ENCODE measurements at places on chromosomes 16 and 17. TPM values are rescaled to one million over a fixed set of nuclear protein-coding genes. Genes with fewer than 3 reads are reported as not detected.

GRCh38 chr17:53012364-53012763 lies 810.4 kb upstream of the KIF2B start:
- DNase-seq: no peak

DNA sequence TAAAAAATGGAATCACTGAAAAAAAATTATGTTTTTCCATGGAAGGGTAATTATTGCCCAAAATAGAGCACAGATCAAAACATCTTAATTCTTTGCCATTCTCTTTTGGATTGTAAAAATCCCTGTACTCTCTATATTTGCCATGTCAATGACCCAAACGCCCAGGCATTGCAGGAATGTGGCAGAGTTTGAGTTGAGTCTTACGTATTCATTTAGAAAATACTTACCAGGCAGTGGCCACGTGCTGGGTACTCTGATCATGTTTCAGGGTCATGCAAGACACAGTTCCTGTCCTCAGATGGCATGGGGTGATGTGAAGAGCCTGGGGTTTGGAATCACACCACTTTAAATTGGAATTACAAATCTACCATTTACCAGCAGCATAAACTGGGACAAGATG lies 267.7 kb downstream of the ABCC12 start:
- DNase-seq: no peak

GRCh38 chr16:16075488-16076422 lies 126.3 kb downstream of the ABCC1 start:
- no peak for DNase-seq

DNA sequence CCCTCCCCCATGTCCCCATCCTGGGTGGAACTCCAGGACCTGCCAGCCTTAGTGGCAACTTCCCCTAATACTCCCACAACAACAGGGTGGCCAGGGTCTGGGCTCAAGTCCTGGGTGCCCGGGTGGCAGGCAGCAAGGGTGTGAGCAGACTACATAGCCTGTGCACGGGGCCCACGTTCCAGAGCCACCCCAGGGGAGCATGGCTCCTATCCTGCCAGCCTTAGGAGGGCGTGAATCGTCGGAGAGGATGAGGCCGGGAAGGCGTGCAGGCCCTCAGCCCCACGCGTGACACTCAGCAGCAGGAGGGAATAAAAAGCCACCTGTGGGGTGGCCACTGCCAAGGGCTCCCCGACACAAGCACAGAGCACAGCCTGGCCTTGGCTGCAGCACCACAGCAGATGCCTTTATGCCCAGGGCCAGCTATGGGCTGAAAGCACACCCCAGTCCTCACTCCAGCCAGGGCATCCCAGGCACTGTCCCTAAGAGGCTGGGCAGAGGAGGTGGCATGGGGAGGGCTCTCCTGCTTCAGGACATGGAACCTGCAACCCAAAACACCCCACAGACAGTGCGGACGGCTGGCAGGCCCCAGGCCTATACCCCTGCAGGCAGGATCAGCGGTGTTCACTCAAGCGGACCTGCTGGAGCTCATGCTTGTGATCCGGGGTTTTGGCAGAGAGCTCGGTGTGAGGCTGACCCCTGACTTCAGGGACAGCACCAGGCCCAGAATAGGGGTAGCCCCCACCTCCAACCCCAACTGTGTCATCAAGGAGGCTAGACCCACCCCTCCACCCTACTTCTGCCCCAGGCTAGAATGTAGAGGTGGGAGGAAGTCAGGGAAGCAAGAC lies 2.7 kb downstream of the BCAR1 start:
- no peak for DNase-seq

- DNase-seq: no peak
Observed at GRCh38 chr17:9028202-9028987, 7.1 kb downstream of the NTN1 start.

GRCh38 chr16:57345021-57345420 lies 13.6 kb upstream of the CCL22 start:
- no peak for DNase-seq

GRCh38 chr16:68332411-68333121 lies 21.7 kb downstream of the PRMT7 start:
- no peak for DNase-seq

- DNase-seq: no peak
Observed at GRCh38 chr16:4316108-4316863, 419 bp downstream of the GLIS2 start.

- no peak for DNase-seq
Observed at GRCh38 chr16:21268236-21268635, 9.9 kb downstream of the CRYM start.

GRCh38 chr16:17224879-17225281 lies 245.9 kb downstream of the XYLT1 start:
- DNase-seq: peak; percentile 89

- no peak for DNase-seq
Observed at GRCh38 chr16:15835136-15835878, 21.5 kb downstream of the MYH11 start.

DNA sequence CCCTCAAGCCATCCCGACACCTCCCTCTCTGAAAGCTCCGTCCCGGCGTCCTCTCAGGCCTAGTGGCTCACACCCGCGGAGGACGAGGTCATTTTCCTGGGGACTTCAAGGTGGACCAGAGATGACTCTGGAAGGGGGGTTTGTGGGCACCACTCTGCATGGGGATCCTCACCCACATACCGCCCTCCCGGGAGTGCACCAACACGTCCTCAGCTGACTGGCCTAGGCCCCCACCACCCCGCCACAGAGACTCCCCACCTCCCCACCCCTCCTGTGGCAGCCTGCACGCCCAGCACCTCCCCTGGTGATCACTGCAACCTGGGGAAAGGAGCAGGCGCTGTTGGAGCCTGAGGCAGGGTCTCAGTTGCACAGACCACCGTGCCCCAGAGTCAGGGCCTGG lies 2.4 kb upstream of the SOX8 start:
- DNase-seq: no peak

DNA sequence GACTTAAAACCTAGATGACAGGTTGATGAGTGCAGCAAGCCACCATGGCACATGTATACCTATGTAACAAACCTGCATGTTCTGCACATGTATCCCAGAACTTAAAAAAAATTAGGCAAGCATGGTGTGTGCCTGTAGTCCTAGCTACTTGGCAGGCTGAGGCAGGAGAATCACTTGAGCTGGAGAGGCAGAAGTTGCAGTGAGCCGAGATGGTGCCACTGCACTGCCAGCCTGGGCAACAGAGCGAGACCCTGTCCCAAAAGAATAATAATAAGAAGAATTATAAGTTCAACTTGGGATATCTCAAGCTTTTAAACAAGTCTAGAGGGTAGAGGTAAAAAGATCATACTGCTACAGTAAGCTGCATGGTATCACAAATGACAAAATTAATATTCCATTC lies 9.8 kb downstream of the CDC6 start:
- DNase-seq: no peak

- no peak for DNase-seq
Observed at GRCh38 chr17:15180121-15180561, 85.0 kb downstream of the PMP22 start.

GRCh38 chr16:22323173-22323958 lies 26.2 kb downstream of the POLR3E start:
- DNase-seq: no peak

DNA sequence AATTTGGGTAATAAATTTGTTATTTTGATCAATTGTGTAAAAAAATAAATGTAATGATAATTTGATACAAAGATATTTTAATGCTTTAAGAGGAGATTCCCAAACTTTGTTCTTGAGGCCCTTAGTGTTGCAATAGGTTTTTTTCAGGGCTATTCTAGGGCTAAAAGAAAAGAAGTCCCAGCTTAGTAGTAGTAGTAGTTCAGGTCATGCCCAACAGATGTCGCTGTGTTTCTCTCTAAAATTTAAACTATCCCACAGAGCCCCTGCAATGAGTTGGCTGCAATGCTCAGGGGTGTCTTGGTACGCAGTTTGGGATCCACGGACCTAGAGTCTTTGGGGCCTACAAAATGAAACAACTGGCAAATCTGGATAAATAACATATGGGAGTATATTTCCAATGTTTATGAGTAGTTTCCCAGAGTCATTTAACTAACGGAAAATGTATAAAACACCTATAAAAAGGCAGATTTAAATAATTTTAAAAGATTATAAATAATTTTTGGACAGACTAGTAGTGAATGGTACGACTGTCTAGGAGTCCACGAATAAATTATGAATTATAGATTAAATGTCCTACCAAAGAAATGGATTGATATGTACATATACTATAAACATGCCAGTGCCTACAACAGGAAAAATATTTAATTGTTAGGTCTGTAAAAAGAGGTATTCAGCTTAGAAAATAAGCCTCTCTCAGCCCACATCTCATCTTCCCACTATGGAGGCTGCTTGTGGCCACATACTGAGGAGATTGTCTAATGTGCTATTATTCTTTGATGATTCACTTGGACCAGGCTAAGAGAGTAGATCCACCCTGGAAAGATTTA lies 228.5 kb upstream of the PMFBP1 start:
- DNase-seq: no peak

GRCh38 chr16:25575363-25575762 lies 116.4 kb upstream of the HS3ST4 start:
- no peak for DNase-seq

GRCh38 chr16:1371054-1371978 lies 19.6 kb downstream of the GNPTG start:
- no peak for DNase-seq

DNA sequence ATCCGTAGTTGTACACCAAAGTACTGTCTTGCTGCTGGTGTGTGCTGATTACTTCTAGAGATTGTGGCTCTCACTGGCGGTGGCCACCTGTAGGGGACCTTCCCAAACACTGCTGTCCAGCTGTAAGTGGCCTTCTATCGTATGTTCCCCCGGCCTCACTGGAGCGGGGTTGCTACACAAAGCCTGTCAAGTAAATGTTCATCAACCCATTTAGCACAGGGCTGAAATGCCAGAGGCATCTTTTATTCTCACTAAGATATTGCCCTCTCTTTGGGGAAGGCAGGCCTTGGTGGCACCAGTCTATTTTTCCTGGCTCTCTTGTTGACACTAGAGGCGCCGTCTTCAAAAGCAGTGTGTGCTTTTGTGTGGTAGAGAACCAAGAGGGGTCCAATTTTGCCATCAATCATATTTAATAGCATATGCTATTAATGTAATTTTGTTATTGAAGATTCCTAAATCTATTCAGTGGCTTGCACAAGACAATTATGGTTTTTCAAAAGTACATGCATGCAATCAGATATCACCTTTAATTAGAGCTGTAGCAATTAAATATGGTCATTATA lies 514.4 kb upstream of the SALL1 start:
- DNase-seq: no peak

DNA sequence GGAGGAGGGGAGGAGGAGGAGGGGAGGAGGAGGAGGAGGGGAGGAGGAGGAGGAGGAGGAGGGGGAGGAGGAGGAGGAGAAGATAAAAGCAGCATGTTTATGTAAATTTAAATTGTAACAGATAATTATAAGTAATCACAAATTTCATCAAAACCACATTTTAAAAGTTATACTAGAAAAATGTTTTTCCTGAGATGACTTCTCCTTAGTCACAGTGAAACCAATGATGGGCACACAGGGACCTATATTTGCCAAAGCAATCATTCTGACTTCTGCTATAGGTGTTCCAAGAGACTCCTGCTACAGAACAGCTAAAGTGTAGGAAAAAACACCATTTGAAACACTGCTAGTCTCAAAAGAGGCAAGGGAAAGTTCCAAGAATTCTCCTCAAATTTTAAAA lies 66.4 kb downstream of the CEP95 start:
- no peak for DNase-seq

DNA sequence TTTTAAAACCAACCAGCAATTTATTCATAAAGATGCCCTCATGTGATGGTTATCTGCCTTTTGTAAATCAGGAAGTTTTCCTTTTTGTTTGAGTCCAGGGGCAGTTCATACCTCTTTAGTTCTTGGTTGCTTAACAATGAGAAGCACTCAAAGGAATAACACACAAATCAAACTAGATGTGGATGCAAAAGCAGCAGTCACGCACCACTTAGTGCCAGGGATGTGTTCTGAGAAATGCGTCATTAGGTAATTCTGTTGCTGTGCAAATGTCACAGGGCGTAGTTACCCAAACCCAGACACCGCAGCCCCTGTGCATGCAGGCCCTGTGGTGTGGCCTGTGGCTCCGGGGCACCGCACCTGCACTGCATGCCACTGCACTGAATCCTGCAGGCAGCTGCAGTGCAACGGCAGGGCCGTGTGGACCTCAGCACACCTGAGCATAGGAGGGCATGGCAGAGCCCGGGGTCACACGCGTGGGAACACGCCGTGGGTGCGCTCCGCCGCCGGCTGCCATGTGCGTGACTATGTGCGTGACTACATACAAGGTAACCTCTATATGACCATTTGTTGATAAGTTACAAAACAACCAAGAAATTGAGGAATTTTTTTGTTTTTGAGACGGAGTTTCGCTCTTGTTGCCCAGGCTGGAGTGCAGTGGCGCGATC lies 39.6 kb downstream of the PKD1 start:
- DNase-seq: no peak

- DNase-seq: no peak
Observed at GRCh38 chr17:51668155-51668962, 408.0 kb downstream of the UTP18 start.

DNA sequence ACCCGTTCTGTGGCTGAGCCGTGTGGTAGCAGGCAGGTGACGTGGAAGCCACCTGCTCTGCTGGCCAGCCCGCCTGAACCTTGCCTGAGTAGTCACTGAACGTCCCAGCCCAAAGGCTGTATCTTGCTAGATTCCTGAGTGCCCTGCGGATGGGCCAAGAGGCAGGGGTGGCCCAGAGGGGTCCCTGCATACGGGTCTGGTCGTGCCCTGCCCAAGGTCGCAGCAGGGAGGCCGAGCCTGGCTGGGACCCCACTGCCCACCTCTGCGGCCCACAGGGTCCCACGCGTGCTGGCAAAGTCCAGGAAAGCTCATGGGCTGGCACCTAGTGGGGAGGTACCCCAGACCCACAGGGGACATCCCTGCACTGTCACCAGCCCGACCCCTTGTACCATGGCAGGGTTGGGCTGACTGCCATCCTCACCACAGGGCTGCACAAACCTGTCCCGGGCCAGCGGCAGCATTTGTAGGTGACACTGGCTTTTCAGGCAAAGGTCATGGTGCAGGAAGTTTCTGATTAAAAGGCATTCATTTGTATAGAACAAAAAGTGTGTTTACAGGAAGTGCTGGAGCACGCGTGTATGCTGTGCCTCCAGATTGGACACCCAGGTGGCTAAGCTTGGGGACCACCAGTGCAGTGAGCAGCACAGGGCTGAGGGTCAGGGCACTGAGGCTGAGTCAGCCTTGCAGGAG lies 45.1 kb upstream of the ZC3H18 start:
- DNase-seq: no peak

DNA sequence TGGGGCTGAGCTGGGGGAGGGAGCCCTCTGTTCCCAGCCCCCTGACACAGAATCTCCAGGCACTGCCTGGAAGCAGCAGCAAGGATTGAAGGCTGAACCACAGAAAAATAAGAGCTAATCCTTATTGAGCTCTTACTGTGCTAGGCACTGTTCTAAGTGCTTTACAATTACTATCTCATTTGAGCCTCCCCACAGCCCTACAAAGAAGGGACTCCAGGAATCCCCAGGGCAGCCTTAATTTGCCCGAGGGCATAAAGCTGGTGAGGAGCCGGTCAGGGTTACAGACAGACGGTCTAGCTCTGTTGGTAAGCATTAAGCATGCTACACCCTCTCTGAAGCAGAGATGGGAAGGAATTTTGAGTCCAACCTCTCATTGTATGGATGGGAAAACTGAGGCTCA lies 7.0 kb downstream of the SAMD14 start:
- no peak for DNase-seq

Gene KRTAP9-2
- total RNA-seq: not detected

Gene HSF5
- total RNA-seq: 3.3 TPM

Gene ALOX15B
- total RNA-seq: not detected

Gene MYH3
- total RNA-seq: 4.2 TPM

Gene NKIRAS2
- 27.8 TPM for total RNA-seq

Gene ZNF213
- total RNA-seq: 11.6 TPM

Gene RILP
- 3.1 TPM for total RNA-seq

Gene WSCD1
- 0.86 TPM for total RNA-seq

Gene RCVRN
- not detected for total RNA-seq

Measured in natural killer cell treated with Interleukin-12 subunit alpha and Interleukin-12 subunit beta and Interleukin-15 and Interleukin-18, amount 100 ng/mL, for 72 hours (primary cell).